ENCODE measurements at places on chromosomes 12 and 14.

DNA sequence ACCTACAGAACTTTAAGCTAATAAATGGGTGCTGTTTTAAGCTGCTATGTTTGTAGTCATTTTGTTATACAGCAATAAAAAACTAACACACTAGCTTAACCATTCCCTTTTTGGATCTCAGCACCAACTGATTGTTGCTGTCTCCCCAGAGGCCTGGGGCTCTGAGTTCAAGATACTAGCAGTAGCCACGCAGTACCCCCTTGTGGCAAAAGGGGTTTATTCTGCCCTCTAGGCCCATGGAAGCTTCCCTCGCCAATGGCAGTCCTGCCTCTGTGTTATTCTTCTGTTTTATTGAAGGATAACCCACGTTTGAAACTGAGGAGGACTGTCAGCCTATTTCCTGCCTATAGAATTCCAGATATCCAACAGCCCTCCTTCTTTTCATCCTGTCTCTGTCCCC, 455.3 kb upstream of the ATP2B1 start:
- DNase-seq = no peak

DNA sequence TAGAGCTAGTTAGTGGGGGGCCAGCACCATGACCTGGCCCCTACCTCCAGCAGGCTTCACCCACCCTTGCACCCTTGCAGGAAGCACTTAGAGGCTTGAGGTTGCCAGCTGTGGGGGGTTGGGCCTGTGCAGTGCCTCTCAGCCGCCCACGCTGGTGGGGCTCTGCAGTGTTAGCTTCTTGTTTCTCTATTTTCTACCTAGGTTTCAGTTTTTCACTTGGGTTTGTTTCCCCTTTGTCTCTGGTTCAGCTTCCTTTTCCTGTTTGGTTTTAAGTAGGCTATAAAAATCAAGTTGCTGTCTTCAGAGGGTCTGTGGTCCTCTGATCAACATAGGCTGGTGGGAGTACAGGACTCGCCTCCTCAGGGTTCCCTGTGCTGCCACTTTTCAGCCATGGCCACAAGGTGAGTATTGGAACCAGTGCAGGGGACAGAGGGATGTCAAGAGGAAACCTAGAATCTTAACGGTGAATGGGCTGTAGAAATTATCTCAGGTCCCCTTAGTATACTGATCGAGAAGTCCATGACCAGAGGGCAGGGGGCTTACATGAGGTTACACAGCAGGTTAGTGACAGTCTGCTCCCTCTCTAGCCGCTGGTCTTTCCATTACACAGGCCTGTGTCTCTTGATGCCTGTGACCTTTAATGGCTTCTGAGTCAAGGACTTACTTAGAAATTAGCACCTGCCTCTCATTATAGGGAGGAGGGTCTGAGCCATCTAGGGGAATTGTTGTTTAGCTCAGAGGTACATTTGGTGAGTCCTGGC, at the start of gene EVL:
TSS of gene EVL (plus strand) at position 312 of the 761 bp plus-strand sequence. CDS start at position 391, 79 bp downstream.
- DNase-seq = peak; percentile 71

DNA sequence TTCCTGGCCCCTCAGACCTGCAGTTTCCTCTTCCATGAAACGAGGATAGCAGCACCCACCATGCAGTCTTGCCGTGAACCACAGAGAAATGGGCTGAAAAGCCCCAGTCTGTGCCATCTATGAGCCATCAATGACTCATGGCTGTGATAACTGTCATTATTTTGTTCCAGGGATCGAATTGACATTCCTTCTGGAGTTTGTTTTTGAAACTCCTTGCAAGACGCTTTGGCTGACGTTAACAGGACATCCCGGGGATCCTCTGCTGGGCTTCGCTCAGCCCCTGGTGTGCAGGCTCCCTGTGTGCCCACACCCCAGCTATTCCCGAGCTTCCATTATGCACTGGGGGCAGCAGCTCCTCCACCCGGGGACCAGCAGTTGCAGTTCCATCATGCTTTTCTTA, 33.8 kb downstream of the MMAB start:
- DNase-seq = no peak

DNA sequence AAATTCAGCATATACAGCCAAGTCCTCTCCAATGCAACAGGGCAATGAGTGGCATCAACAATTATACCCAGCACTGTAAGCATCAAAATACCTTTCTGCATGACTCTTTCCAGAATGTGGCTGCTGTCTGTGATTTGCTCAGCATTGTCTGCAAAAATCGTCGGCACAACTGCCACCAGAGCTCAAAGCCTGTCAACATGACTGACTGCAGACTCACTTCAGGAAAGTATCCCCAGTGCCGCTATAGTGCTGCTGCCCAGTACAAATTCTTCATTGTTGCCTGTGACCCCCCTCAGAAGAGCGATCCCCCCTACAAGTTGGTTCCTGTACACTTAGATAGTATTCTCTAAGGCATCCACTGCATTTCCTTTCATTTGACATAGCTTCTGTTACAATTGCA, 735 bp downstream of the RNASE6 start:
- no peak for DNase-seq

GRCh38 chr12:91608542-91608941, 425.9 kb upstream of the DCN start:
- no peak for DNase-seq

DNA sequence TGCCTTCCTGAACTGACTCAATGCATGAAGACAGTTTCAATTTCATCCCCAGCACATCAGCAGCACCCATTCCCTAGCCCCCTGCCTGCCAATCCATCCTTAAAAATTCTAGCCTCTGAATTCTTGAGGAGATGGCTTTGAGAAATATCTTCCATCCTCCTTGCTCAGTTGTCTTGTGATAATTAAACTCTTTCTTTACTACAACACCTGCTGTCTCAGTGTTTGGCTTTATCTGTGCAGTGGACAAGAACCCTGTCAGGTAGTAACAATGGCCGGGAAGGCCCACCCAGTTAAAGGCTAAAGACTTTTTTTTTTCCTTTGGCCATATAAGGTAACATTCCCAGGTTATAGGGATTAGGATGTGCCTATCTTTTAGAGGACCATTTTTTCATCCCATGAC, 114.4 kb upstream of the NAP1L1 start:
- no peak for DNase-seq

DNA sequence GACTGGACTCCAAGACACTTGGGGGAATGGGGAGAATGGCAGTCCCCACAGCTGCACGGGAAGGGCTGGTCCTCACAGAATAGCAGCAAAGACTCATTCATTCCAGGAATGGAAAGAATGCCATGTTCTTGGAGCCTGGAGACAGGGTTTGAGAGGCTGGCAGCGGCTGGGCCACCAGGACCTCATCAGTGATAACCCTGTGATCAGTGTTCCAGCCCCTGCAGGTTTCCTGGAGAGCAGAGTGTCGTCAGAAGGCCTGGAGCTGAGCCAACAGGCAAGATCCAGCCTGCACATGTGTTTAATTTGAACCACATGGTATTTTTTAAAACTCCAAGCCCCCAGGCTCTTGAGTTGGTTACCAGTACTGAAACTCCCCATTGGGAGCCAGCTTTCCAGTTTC, 11.3 kb downstream of the BDKRB1 start:
- no peak for DNase-seq

- no peak for DNase-seq
Observed at GRCh38 chr14:60349663-60350365, 100.8 kb downstream of the PPM1A start.

DNA sequence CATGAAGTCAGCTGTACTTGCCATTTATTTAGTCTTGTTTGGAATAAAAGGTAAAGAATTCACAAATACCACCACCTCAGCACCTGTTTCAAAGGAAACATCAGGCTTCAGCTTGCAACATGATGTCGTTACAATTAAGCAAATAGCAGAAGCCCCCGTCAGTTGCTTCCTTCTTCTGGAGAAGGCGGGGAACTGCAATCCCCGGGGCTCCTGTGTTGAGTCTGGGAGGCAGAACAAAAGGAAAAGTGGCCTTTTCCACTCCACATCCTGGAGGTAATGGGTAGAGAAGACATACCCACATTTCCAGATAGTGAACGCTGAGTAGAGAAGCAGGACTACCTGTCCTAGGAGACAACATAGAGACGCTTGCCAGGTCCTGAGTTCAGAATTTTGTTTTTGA, 92.8 kb downstream of the DNAH10 start:
- no peak for DNase-seq

DNA sequence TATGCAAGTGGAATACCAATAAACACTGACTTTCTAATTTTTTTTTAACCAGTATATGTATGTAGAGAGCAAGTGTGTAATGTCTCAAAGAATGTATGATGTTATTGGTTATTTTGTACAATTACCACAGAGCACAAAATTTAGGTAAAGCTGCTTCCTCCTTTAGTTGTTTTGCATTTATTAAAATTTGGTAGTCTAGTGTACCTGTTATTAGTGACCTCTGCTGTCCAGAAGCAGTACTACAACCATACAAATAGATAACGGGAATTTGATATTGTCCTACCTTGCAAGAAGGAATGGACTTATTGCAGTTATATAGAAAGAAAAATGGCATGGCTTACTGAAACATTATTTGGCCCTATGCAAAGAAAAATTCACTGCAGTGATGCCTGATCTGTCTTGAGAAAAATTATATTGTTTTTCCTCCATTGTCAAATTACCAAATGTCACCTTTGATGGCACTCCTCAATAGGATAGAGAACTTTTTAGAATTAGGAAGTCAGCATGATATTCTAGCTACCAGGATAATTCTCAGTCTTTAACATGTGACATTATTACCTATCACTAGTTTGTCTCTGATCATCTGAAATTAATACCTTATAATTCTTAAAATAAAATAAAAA, 153.9 kb upstream of the RMST start:
- no peak for DNase-seq

GRCh38 chr14:99137913-99138571, 134.0 kb downstream of the BCL11B start:
- no peak for DNase-seq

DNA sequence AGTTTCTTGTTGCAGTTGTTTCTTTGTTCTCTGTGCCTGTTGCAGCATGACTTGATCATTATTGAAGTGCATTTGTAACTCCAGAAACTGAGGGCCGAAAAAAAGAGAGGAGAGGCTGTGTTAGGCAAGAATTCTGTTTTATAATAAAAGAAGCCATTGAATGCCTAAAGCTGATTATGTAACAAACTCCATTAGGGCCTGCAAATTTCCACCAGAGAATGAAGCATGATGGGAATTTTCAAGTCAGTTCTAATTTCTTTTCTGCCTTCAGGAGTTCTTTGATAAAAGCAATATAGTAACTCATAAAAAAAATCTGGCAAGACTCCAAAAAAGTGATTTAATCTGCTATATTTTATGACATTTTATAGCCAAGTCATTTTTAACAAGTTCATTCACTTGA, 156.7 kb upstream of the RASSF8 start:
- DNase-seq = no peak

DNA sequence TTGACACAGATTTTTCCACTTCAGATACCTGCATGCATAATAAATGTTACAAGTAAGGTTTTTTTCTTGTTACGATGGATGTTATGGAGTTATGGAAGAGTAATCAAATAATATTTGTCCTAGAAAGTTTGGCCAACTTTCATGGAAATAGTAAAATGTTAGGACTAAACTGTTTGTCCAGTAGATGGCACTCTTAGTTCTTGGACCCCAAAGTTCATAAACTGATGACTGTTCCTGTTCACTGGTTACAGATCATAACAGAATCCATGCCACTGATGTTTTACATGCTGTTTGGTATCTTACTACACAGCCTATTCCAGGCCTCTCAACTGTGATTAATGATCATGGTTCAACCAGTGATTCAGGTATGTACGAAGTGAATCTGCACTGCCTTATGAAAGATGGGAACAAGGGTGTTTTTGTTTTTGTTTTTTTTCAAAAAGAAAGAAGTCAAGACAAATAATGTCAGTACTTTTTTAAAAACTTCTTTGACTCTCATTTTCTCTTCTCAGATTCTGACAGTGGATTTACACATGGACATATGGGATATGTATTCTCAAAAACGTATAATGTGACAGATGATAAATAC, 48.8 kb upstream of the SLCO1C1 start:
- DNase-seq = no peak

GRCh38 chr14:43792980-43793379, 714.1 kb downstream of the FSCB start:
- DNase-seq = no peak

- DNase-seq = no peak
Observed at GRCh38 chr14:51211149-51211548, 28.9 kb upstream of the TMX1 start.

DNA sequence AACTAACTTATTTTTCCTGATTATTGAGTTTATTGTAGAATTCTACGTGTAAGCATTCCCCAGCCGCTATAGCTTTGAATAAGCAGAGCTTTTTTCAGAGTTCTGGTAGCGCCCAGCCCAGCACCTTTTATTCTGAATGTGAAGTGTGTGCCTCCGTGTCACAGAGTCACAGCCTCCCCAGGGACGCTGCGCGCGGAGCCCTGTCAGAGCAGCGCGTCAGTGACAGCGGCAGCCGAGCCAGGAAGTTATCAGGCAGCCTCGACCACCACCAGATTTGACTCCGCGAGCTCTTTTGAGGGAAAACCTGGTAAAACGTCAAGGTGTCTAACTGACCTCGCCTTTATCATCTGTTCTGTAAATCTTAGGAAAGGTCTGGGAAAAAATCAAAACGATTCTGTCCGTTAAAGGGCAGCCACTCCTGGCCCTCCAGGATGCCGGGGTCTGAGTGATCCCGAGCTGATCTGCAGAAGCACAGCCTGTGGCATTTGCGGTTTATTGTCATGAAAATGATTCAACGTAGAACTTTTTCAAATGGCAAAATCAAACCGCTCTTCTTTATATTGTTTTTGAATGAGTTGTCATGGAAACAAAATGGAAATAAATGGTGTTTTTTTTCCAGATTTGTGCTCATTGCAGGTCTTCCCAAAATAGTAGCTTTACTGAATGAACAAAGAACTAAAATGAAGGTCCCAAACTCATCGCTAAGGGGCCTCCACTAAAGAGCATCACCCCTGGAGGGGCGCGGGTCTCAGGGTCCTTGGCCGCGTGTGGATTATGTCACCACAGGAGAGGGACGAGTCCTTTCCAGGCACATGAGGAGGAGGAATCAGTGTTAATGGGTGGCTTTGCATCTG, 43.1 kb upstream of the MMP17 start:
- DNase-seq = no peak

- DNase-seq = no peak
Observed at GRCh38 chr14:32331206-32331605, 2.1 kb downstream of the AKAP6 start.

DNA sequence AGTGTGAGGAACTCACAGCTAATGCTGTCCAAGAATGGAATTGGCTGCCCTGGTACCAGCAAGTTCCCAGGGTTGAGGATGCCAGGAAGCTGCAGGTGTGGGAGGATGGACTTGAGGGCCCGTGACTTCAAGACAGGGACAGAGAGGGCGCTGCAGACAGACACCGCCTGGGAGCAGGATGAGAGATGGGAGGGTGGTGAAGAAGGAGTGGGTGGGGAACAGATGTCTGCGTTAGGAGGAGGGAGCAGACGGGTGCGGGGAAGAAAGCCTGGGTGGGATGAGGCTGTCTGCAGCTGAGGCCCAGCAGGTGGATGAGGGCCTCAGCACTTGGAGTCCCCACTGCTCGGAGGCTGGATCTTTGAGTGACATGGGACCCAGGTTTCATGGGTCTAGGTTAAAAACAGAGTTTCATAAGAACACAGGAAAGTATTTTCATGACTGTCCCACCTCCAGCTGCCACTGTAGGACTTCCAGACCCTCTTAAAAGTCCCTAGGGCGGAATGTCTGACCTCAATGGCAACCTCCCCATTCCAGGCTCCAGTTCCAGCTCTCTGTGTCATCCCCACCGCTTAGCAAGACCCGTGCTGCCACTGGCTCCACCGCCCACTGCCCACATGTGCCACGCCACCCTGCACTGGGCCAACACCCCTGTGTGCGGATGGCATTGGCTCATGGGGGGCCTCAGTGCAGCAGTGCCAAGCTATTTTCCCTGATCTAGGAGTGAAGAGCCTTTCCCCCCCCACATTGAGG, 70.3 kb upstream of the SCN8A start:
- DNase-seq = no peak

- DNase-seq = no peak
Observed at GRCh38 chr14:36270191-36270590, 50.2 kb downstream of the MBIP start.

Measured in stimulated activated CD4-positive, alpha-beta T cell treated with anti-CD3 and anti-CD28 coated beads, Interleukin-12 subunit alpha, Interleukin-12 subunit beta, amount 100 ng/mL, for 48 hours (primary cell).